ENCODE measurements at places on chromosomes 7 and 10. TPM values are rescaled to one million over a fixed set of nuclear protein-coding genes. Genes with fewer than 3 reads are reported as not detected.

The CHPF2 gene
- 50.0 TPM for total RNA-seq

The CXCL12 gene
- 0.19 TPM for total RNA-seq

The FEZF1 gene
- not detected for total RNA-seq

The CDNF gene
- 1.3 TPM for total RNA-seq

The TRIM50 gene
- not detected for total RNA-seq

The CFTR gene
- total RNA-seq, result not detected

The ETV1 gene
- 2.3 TPM for total RNA-seq

The STEAP1B gene
- not detected for total RNA-seq

The LEP gene
- not detected for total RNA-seq

The SPDYE18 gene
- total RNA-seq, result not detected

The SPDYE6 gene
- total RNA-seq, result not detected

The BTBD16 gene
- 1.7 TPM for total RNA-seq

Measured in A549 treated with GW870086 at 1 μM for 4 hours (cell line).